Inflammatory macrophage treated with lipopolysaccharide for 4 hours (primary cell): ENCODE measurements at places on chromosomes 5 and 9.
A peak's percentile ranks its signal among the peaks of the same experiment; 100 is the strongest.

- peak; percentile 29 for DNase-seq
Measured at GRCh38 chr9:34983209-34983608, 6.3 kb upstream of the DNAJB5 start.

DNA sequence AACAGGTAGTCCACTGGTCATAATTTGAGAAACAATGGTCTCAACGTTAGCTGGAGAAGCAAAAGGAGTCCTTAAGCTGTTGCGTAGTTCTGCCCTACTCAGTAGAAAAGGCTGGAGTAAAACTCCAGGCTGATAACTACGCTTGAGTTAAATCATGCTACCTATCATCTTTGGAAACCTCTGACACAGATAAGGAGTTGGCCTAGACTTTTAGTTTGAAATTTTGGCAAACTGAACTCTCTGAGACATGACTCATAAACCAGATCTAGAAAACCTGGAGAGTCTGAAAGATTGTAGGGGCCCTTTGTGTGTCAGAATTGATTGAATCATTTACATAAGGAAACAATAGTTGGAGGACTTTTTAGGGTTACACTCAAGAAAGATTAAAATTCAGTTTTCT is 26.3 kb downstream of the NMUR2 start:
- DNase-seq = no peak

DNA sequence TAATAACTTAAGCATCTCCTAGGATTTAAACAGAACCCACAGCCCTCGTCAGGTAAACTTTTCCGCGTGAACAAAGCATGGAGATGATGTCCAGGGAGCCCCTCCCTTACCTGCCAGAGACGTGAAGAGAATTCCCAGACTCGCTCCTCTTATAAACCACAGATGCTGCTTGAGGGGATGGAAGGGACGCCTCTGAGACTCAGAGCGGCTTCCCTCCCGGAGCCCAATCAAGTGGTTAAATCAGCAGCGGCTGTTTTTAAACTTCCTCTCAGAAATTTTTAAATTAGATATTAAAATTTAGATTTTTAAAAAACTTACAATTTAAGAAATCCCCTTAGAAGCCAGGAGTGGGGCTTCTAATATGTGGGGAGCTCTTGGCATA is 71.8 kb downstream of the RAPGEF1 start:
- DNase-seq = no peak

DNA sequence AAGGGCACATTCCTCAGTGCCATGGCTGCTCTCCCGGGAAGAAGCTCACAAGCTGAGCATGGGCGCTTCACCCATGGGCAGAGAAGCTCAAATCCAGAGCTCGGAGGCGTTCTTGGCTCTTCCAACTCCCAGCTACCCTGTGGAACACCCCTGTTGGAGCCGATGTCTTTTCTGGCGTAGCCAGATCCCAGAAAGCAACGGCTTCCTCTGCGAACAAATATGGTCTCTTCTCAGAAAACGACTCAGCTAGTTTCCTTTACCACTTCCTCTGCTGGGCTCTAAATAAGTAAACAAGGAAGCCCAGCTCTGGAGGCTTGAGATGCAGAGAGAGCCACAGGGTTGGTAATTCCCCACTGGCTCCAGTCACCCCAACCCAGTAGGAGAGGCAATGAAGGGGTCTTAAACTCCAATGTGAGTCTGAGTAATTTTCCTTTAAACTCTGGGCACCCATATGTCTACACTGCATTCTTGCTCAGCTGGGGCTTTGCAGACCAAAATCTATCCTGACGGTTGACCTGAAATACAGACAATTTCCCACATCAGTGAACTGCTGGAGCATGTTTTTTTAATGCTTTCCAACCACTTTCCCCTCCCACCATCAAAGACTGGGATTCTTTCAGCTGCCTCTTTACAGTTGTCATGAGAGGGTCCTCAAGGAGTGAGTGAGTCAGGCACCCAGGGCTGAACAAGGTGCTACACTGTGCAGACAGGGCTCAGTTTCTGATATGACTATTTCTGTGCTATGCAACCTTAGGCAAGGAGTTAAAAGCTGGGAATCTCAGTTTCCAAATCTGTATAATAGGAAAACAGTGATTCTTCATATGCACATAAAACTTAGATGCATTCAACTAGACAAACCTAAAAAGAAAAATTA is at the start of gene LCP2:
Gene LCP2, minus strand, starts transcription at position 189 of the 874 bp plus-strand sequence. Its CDS starts 166 bp downstream, at position 23.
- DNase-seq = peak; percentile 88

GRCh38 chr9:33459115-33459514 is 11.7 kb upstream of the AQP3 start:
- DNase-seq = no peak

- peak; percentile 38 for DNase-seq
Measured at GRCh38 chr9:91089405-91090129, 272.2 kb downstream of the AUH start.
